ENCODE measurements at places on chromosomes 3 and 15.

- DNase-seq, result no peak
These were observed 58.5 kb downstream of the LIPC start for GRCh38 chr15:58490086-58490887.

DNA sequence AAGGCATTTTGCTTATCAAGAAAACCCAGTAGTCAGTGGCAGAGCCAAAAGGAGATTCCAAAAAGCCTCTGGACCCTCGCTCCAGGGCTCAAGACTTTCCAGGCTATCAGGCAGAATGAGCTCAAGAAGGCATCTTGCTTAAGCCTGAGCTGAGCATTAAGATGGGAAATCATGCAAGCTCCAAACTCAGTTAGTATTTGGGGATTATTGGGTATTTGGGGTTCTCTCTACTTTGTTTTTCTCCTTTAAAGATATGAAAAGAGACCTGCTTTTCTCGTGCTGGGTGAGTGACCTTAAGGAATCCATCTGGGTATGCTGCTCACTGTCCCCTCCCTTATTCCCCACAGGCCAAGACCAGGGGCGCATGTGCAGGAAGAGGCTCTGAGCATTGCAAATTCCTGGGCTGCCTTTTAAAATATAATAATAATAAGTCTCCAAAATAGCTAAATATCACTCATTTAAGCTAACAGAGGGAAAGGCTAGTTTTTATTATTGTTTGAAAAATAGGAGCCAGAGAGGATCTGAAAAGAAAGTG is 75.4 kb upstream of the HACD2 start:
- DNase-seq, result no peak

- no peak for DNase-seq
These were observed 198.9 kb downstream of the ROBO1 start for GRCh38 chr3:79568938-79569337.

DNA sequence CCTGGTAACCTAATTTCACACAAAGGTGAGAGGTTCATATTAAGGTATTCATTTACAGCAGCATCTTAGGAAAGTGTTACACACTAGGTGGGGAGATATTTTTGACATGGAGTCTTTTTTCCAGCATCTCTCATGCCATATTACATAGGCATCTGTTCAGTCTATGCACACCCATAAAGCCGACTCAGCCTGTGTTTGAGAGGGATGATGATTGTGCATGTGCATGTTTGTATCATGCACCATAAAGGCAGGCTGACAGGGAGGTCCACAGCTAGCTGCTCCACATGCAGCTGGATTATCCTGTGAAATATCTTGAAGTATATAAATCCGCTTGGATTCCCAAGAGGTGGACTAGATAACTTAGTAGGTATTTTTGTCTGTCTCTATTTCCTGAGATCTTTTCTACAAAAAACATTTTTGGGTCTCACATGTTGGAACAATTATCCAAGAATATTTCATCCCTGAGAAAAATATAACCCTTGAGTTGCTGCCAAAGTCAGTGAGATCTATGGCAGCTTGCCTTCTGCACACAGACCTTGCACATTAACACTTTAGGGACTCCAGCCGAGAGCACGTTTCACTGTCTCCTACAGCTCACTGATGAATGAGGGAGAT is 288.4 kb upstream of the DPH6 start:
- DNase-seq, result no peak

- DNase-seq, result no peak
These were observed 763 bp downstream of the KBTBD8 start for GRCh38 chr3:66998904-66999235.

GRCh38 chr15:63054985-63055384 is 12.4 kb downstream of the TPM1 start:
- no peak for DNase-seq

DNA sequence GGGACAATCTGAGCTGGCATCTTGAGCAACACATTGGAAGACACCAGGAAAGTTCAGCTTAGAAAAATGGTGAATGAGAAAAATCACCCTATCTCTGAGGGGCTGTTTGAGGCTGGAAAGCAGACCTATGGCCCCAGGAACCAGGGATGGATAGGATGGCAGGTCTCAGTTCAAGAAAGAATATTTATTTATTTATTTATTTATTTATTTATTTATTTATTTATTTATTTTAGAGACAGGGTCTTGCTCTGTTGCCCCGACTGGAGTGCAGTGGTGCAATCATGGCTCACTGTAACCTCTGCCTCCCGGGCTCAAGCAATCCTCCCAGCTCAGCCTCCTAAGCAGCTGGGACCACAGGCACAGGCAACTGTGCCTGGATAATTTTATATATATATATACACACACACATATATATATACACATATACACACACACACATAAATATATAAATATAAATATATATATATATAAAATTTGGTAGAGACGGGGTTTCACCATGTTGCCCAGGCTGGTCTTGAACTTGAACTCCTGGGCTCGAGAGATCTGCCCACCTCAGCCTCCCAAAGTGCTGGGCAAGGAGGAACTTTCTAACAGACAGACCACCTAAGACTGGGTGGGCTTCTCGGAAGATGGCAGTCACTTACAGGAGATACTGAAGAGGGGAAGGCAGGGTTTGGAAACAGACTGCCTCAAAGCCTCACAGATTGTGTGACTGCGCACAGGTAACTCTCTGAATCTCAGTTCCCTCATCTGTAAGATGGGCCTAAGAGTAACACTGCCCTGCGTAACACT is 29.7 kb downstream of the CCDC13 start:
- no peak for DNase-seq

DNA sequence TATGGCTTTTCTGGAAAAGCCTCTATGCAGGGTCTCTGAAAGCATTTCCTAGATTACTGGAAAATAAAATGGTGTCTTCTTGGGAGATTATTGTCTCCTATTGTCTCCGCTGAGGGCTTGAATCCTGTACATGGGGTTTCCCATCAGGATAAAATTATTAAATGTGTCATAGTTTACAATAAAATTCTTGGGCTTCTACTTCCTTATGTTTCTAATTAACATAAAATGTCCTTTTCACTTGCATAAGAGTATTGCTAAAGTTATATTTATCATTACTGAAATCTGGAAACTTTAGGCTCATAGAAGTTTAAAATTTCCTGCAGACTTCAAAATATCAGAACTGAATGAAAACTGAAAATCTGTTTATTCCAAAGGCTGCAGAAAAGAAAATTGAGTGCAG is 595.5 kb upstream of the AGTR1 start:
- no peak for DNase-seq

GRCh38 chr3:126888186-126888760 is 94.6 kb upstream of the PLXNA1 start:
- DNase-seq, result no peak
